Stimulated activated CD8-positive, alpha-beta memory T cell treated with anti-CD3 and anti-CD28 coated beads, Interleukin-7, amount 100 ng/mL, for 24 hours (primary cell): ENCODE measurements at places on chromosomes 11 and 22.

DNA sequence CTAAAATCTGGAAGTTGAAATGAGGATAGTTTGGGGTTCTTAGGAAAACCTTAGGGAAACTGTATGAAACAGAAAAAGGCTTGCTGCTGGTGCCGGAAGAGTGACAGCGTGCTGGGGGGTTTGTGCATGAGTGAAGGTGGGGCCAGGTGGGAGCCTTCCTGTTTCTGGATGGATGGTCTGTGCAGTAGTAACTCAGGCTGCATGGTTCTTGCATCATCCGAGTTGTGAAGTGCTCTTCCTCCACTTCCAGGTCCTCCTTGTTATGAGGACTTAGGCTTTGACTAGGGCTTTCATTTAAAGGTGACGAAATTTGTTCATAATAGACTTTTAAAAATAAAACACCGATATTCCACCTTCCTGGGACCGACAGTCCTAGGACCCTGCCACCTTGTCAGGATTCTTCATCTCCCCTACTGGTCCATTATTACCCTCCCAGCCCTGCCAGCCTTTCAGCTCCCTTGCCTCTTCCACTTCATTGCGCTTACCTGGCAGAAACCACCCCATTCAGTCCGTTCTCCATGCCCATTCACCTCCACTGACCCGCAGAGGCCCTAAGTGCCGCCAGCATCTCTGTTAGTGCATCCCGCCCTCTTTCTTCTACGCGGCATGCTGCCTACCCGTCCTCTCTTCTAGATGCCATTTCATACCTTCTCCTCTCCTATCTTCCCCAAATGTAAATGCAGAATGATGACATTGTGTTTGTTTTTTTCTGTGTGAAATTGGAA is 47.3 kb downstream of the PPFIA1 start:
- DNase-seq, result no peak

GRCh38 chr11:44308923-44309477 is 939 bp downstream of the ALX4 start:
- no peak for DNase-seq

DNA sequence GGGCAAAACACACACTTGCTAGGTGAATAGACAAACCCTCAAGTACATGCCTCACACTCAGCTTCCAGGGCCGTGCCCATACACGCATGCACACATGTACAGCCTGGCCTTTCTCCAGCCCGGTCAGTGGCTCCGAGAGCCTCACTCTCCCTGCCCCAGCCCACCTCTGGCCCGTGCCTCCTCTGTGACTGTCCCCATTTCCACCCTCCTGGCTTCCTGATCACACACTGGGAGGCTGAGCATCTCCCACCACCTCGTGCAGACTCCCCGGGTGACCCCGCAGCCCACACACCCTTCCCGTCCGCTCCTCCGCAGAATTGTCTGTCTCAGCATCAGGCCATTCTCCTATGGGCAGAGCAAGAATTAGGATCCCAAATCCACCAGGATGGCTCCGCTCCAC is 634.1 kb downstream of the TBC1D22A start:
- DNase-seq, result no peak

- DNase-seq, result no peak
Observed at GRCh38 chr11:132638423-132638822, 893.9 kb downstream of the OPCML start.

- DNase-seq, result no peak
Observed at GRCh38 chr22:44561139-44561840, 63.3 kb upstream of the RTL6 start.
